Hematopoietic multipotent progenitor cell treated with erythropoietin and hydrocortisone succinate and interleukin-3 and kit ligand, for 8 days (in vitro differentiated cells): ENCODE measurements at places on chromosomes 7 and 10.

GRCh38 chr7:1301882-1302251 is 69.2 kb downstream of the UNCX start:
- no peak for DNase-seq

GRCh38 chr10:91672021-91672608 is 39.2 kb upstream of the PPP1R3C start:
- DNase-seq = peak; percentile 29

DNA sequence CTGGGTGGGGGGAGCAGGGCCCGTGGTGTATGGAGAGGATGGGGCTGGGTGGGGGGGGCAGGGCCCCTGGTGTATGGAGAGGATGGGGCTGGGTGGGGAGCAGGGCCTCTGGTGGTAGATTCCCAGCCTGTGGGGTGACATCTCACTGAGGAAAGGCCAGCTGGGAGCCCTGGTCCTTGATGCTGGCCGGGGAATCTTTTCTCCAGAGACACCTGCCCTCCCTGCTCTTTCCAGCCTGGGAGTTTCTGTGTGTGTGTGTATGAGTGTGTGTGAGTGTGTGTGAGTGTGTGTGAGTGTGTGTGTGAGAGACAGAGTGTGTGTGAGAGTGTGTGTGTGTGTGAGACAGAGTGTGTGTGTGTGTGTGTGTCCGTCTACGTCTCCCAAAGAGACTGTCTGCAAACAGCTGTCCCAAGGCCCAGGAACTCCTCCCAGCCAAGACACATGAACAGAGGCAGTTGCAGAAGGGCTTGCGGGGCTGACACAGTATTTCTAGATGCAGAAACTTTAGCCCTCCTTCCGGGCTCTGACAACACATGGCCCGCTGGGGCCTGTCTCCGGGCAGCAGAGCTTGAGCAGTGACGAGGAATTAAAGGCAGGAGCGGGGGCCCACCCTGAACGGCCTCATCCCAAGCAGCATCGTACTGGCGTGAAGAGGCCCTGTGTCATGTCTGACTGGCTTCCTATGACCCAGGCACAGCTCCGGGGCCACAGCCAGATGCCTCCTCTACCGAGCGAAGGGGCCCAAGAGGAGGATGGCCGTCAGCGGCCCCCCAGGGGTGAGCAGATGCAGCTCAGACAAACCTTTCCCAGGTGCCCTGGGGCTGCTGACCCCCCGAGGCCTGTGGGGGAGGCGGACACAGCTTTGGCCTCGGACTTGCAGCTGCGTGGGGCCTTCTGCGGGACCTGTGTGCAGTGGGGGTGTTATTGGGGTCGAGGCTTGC is 24.3 kb downstream of the FAM20C start:
- no peak for DNase-seq

GRCh38 chr7:42315631-42316030 is 78.6 kb upstream of the GLI3 start:
- DNase-seq = no peak

DNA sequence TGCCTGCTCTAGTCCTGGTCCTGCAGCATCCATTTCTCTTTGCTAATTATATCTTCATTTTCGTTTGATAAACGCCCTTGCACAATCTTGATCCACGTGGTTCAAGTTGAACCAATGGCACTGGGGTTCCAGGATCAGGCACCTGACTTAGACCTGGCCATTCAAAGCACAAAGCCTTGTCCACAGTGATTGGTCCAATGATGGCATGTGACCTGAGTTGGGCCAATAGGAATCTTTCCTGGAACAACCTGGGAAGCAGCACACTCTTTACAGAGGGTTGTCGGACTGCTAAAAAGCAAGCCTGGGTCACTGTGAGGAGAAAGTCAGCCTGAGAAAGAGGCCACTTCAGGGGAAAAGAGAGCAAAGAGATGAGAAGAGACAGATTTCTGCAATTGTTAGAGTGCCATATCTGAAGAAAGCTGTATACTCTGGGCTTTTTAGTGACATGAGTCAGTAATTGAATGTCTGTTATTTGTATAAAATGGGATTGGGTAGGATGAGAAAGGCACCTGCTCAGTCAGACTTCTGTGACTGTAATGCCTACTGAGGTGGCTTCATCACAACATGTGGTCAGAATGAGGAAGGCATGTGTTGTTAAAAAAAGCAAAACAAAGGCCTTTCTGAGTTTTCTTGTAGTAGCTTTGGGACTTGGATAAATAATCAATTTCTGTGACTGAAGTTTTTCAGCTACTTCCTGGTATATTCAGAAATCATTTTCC is 4.4 kb upstream of the STEAP4 start:
- DNase-seq = no peak

DNA sequence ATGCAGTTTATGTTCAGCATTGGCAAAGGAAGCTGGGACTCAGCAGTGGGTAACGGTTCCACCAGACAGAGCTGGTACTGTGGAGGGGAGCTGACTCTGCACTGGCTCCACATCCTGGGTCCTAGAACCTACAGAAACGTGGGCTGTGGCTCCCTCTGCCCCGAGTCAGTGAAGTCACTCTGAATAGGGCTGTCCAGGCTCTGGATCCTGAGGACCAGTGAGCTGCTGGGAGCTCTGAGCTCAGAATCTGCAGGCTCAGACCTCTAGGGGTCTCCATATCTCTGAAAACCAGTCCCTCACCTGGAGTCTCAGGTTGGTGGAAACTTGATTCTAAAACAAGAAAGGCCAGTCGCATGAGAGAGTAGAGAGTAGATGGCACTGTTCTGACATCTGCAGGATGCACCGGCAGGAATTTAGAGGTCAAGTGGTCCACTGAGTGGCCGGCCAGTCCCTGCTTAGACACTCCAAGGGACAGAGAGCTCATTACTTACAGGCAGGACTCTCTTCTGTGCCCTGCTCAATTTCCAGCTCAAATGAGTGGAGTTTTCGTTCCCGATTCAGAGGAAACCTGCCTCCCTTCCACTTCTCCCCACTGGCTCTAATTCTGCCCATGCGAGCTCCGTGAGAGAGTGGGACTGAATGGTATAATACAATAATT is 18.6 kb downstream of the NPFFR1 start:
- peak; percentile 13 for DNase-seq

DNA sequence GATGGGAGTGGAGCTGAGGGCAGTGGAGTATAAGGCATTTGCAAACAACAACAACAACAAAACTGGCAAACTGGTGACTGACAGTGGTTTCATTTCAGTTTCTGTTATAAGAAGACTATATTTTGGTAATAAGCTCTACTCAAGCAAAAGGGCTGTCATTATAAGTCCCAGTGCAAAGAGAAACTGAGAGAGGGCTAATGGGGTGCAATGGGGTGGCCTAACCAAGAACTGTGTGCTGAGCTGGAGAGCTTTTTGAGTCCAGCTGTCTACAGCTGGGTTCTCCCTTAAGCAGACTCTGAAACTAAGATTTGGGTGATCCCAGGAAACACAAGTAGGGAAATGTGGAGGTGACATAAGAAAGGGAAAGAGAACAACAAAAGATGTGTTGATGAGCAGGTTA is 439.3 kb downstream of the ADRA2A start:
- DNase-seq = no peak

DNA sequence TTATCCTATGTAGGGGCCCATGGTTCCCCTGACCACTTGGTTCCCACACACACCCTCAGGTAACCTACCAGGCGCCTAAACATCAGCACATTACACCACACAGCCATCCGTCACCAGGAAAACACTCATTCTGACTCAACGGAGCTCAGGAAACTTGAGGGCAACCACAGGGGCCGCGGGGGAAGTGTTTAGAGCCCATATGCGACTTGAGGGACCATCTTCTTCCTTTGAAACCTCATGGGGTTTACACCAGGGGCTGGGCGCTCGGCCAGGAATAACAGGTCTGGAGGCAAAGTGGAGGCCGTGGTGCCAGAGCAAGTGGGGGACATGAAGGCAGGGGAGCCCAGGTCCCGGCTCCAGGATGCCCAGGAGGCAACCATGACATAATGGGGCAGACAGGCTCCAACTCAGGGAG is 1.5 kb downstream of the STX1A start:
- peak; percentile 29 for DNase-seq

- no peak for DNase-seq
These were observed 35.4 kb upstream of the CDK14 start for GRCh38 chr7:90560730-90561129.

DNA sequence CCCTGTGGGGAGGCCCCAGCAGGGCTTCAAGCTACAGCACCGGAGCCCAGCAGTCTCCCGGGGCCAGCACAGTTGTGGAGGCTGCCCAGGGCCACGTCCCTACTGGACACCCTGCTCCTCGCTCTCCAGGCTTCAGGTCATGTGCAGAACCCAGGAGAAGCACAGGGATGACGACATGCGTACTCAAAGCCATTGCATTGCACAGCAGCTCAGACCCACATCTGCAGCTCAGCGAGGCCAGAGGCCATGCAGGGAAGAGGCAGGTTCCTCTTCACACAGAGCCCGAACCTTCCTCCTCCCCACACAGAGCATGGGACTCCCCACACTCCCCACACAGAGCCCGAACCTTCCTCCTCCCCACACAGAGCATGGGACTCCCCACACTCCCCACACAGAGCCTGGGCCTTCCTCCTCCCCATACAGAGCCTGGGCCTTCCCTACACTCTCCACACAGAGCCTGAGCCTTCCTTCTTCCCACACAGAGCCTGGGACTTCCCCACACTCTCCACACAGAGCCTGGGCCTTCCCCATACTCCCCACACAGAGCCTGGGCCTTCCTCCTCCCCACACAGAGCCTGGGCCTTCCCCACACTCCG is 12.3 kb downstream of the CFAP46 start:
- no peak for DNase-seq

GRCh38 chr10:86401588-86402282 is 35.1 kb upstream of the GRID1 start:
- DNase-seq = no peak
